ENCODE measurements at places on chromosomes 6 and 20.

DNA sequence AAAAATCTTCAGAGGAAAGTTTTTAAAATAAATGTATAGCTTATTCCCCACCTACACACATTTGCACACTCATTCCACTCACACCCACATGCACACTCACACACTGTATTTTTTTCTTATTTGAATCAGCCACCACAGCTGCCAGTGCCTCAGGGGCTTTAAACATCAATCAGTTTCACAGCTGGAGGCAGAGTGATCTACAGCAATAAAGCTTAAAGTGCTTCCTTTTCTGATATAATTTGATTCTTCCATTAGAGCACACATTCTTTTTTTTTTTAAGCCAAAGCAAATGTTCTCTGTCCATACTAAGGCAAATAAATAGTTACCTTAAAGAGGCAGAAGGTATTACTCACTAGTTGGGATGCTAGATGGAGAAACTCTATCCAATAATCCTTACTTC lies 498.8 kb upstream of the POU3F2 start:
- no peak for DNase-seq

- no peak for DNase-seq
Observed at GRCh38 chr6:38498805-38499445, 140.8 kb downstream of the BTBD9 start.

GRCh38 chr6:35363293-35363750 lies 21.0 kb downstream of the PPARD start:
- DNase-seq: peak; percentile 50

GRCh38 chr20:33829636-33830035 lies 18.5 kb downstream of the CHMP4B start:
- no peak for DNase-seq

DNA sequence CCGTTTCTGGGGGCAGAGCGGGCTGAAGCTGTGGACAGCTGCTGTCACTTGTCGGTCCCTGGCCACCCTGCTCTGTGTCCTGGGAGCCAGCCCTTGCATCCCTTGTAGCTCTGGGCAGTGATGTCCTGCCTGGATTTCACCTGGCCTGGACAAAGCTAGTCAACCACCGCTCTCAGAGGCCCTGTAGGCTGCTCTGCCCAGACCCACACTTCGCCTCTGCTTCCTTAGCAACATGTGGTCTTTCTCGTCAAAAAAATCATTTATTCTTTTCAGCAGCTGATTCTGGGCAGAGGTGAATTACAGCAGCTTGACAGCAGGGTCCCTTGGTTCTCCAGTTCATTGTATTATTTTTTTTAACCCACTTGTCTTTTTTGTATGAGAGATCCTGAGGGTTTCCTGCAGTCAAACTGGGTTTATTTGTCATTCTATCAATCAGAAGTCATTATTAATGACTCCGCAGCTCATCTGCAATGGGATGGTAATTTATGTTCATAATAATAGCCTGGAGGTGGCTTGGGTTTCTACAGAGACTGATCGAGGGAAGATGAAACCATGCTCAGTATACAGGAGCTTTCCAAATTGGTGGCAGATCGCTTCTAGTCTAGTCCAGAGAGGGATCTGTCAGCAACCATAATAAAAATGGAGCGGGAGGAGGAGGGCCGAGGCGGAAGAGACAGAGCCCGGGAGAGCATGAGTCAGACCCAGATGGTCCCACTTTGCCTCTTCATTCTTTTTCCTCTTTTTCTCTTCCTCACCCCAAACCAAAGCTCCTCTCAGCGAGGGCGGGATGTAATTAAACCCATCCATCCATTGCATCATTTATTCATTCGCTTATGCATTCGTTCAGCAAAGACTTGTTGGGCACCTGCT lies 22.4 kb downstream of the EDN3 start:
- no peak for DNase-seq

DNA sequence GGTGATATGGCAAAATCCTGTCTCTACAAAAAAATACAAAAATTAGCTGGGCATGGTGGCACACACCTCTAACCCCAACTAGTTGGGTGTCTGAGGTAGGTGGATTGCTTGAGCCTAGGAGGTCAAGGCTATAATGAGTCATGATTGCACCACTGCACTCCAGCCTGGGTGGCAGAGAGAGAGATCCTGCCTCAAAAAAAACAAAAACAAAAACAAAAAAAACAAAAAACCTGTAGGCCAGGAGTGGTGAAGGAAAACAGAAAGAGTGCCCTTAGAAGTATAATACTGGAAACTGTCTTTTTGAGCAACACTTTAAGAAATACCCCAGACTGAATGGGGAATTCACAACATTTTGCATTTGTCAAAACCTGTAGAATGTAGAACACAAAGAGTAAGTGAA lies 85.3 kb downstream of the JARID2 start:
- no peak for DNase-seq

DNA sequence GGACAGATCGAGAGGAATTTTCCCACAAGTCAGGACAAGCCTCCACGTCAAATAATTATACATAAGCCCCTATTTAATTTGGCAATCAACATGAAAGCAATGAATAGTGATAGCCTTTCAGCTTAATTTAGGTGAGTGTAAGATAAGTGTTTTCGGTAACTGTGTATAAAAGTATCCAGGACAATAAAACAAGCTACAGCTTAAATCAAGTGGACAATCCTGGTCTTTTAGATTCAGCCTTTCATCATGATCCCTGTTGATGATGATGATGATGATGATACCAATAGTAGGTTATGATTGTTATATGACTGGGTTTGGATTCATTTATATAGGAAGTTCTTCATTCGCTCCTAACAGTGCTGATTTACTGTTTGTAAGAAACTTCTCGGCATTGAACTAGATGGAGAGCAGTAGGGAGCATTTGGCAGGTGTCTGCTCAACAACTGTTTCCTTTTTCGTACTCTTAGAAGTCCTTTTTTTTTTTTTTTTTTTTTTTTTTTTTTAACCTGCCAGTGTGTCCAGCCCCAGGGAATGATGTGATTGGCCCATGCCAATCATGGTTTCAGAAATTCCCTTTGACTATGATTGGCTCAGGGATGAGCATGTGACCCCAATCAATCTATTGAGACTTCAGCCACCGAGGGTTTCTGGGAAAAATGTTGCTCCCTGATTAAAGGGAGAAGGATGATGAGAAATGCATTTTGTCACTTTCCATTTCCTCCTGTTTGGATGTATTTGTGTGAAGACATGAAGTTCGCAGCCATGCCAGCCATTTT lies 11.3 kb upstream of the RNF182 start:
- DNase-seq: no peak

DNA sequence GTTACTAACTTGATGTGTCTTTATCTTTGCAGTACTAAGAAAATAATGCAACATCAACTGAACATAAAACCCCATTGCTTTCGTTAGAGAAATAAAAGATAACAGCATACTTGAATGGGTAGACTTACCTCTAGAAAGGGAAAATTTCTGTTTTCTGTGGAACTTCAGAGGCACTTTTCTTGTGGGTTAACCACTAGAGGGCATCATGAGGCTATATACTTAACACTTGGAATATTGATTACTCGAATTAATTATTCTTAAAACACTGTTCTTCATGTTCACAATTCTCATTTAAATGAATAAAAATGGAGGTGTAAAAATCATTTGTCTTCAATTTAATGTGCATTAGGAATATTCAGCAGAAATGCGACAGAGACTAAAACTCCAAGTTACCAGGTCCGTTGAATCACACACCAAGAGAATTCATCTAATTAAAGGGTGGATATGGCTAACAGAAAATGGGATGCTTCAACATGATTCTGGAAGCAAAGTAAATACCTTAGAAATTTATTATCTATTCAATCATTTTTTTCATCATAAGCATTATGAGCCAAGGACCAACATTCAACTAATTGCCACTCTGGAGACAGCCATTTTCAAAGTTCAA lies 330.8 kb upstream of the PREP start:
- no peak for DNase-seq

- DNase-seq: no peak
Observed at GRCh38 chr6:138640028-138640427, 133.5 kb upstream of the CCDC28A start.

- DNase-seq: no peak
Observed at GRCh38 chr20:47456952-47457724, 44.5 kb upstream of the NCOA3 start.

DNA sequence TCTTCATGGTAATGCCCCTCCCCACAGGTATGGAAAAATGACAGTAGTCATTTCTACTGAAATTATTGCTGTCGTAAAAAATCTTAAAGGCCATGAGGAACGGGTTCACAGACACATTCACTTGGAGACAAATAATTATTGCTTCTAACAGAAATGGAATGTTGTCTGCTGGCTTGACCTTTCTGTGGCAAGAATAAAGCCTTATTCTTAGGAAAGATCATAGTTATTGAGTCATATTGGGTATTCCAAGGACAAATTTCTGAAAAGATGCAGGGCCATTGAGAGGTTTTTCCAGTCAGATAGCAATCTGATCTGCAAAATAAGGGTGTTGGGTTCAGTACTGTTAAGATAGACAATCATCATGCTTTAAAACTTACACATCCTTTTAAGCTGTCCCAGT lies 29.2 kb downstream of the AKAP7 start:
- DNase-seq: no peak

- DNase-seq: peak; percentile 45
Observed at GRCh38 chr6:81894788-81895271, 142.3 kb upstream of the TENT5A start.

DNA sequence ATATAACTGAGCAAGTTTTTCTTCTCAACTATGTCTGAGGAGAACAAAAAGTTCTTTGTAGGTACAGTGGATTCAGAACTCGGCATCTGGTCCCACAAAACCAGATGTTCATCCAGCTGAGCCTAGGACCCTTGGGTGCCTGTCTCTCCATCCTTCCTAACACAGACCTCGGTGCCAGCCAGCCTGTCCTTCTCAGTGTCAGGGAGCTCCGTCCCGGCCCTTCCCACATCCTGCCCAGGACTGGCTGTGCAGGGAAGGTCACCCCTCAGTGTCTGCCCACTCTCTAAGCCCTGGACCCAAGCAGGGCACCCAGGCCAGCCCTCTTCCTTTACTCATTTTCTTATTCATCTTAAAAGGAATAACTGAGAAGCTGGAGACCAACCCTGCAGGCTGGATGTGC lies 32.0 kb upstream of the AGPAT4 start:
- no peak for DNase-seq

DNA sequence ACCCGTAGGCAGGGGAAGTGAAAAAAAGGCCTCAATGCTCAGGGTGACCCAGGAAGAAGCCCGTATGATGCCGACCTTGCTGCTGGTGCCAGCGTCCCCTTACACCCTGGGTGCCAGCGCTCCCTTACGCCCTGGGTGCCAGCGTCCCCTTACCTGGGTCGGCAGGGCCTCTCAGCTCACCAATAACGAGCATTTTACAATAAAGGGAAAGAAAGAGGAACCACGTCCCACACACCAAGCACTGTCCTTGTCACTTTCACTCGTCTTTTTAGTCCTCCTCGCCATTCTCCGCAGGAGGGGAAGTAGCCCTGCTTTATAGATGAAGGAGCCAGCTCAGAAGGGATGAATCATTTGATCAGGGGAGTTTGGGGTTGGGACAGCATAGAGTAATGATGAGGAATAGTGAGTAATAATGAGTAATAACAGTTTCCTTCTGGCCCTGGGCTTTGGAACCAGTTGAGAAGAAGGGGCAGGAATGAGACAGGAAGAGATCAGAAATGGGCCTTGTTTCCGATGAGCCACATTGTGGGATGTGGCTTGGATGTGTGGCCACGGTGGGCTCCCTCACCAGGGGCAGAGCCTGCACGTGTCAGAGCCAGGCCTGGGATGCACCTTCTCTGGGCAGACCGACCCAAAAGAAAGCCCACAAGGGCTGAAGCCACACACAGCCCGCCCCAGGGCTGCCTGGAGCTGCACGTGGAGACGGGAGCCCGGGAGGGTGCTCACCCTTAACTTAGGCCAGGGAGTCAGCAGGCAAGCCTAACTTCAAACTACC lies 75.7 kb downstream of the SYNJ2 start:
- DNase-seq: no peak

Data from right forelimb (tissue), 1 donor.